ENCODE measurements at places on chromosomes 2 and 18.
A peak's percentile ranks its signal among the peaks of the same experiment; 100 is the strongest.

- no peak for DNase-seq
Observed at GRCh38 chr18:70295192-70296188, 6.6 kb downstream of the SOCS6 start.

DNA sequence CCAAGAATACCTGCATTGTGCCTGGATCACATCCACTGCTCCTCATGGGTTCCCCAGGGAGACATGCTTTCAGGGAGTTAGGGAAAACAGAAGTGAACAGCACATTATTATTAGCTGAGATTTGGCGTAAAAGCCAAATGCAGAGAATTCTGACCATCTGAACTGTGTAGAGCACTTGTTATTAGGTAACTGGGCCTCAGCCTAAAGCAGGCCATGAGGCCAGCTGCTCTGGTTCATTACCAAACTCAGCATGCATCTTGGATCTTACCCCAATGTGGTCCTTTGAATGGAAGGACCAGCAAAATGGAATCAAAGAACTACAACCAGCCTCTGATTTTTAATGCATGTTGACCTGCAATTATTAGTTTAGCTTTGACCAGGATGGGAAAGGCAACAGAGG is 322.3 kb downstream of the KCNS3 start:
- no peak for DNase-seq

GRCh38 chr2:171383134-171383533 is 50.7 kb downstream of the METTL8 start:
- no peak for DNase-seq

- DNase-seq: no peak
Observed at GRCh38 chr2:234905547-234906265, 46.1 kb upstream of the SH3BP4 start.

DNA sequence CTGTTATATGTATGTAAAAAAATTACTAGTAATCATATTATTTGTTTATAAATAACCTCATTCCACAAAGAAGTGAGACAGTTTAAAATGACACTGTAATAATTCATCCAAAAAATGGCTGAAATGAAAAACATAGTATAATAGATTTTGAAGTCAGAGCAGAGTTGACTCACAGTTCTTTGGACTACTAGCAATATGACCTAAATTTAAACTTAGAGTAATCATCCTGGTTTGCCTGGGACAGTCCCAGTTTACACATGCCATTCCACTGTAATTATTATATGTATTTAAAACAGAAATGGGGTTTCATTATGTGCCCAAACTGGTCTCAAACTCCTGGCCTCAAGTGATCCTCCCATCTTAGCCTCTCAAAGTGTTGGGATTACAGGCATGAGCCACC is 48.3 kb downstream of the CCDC88A start:
- DNase-seq: no peak

- DNase-seq: no peak
Observed at GRCh38 chr2:119421741-119422140, 9.9 kb upstream of the TMEM37 start.

DNA sequence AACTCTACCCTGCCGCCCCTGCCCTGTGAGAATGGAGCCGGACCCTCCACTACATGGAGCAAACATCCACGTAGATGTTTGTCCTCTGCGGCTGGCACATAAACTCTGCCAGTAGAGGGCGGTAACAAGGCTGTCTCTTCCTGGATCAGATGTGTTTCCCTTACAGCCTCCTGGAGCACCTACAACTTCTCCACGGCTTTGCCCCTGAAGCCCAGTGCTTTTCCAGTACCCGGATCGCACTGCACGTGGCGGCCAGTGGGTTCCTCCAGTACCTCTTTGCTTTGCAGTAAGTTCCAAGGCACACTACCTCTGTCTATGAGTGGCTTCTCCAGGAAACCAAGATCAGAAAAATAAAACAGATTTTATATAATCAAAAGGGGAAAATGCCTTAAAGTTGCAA is 651.3 kb downstream of the DCDC2C start:
- no peak for DNase-seq

- DNase-seq: no peak
Observed at GRCh38 chr18:11497585-11497984, 111.8 kb upstream of the SLC35G4 start.

GRCh38 chr2:15805772-15806171 is 134.6 kb upstream of the MYCN start:
- no peak for DNase-seq

GRCh38 chr2:233145726-233146125 is 85.6 kb downstream of the INPP5D start:
- no peak for DNase-seq

DNA sequence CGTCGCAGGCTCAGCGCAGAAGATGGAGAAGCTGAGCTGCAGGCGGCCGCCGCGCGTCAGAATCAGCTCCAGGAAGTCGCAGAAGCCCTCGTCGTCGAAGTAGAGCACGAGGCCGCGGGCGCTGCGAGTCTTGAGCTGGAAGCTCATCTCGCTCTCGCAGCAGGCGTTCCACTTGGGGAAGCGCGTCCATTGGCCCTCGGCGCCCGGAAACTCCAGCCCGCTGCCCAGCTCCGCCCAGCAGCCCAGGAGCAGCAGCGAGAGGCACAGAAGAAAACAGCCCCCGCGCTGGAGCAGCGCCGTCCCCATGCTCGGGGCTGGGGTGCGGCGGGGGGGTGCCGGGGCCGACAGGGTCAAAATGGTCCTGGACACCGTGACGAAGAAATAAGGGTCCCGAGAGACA is 4.0 kb downstream of the NRXN1 start:
- DNase-seq: no peak

- no peak for DNase-seq
Observed at GRCh38 chr2:165852394-165852793, 58.3 kb upstream of the GALNT3 start.

DNA sequence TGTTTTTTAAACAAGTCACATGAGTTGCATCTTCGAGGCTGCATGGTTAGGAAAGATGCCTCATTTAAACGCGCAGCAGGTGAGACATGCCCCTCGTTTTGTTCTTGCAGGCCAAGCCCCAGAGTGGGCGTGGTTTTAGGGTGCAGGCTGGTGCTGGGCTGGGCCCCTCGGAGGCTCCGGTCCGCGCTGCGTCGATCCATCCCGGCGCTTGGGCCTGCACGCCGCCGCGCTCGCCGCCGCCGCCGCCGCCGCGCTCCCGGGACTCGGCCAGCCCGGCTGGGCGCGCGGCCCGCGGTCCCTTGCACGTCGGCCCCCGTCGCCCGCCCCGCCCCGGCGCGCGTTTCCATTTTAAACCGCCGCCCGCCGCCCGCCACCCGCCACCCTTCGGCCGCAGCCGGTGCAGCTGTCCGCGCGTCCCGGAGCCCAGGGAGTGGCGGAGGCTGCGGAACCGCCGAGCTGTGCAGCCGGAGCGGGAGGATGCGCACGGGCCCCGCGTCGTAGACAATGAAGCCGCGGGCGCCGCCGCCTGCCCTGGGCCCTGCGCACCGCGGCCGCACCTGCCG is 175.5 kb downstream of the AGAP1 start:
- DNase-seq: peak; percentile 43

All from NCI-H2029 treated with DMSO at 0.1 percent for 48 hours (cell line).